ENCODE measurements at places on chromosomes 6 and 20.

DNA sequence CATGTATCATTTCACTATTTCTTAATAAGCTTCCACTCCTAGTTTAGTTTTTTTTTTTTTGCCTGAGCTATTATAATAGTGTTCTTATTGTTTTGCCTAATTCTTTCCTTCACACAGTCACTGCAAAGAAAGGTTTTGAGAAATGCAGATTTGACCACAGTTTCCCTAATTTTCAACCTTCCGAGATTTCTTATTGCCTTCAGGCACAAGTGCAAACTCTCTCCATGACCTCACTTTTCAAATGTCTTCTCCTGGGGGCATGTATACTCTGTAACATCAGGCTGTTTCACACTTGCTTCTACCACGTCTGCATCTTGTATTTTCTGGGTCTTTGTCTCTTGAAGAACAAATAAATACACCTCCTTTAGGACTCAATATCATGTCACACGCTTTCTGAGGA is 339.0 kb upstream of the CITED2 start:
- no peak for DNase-seq

DNA sequence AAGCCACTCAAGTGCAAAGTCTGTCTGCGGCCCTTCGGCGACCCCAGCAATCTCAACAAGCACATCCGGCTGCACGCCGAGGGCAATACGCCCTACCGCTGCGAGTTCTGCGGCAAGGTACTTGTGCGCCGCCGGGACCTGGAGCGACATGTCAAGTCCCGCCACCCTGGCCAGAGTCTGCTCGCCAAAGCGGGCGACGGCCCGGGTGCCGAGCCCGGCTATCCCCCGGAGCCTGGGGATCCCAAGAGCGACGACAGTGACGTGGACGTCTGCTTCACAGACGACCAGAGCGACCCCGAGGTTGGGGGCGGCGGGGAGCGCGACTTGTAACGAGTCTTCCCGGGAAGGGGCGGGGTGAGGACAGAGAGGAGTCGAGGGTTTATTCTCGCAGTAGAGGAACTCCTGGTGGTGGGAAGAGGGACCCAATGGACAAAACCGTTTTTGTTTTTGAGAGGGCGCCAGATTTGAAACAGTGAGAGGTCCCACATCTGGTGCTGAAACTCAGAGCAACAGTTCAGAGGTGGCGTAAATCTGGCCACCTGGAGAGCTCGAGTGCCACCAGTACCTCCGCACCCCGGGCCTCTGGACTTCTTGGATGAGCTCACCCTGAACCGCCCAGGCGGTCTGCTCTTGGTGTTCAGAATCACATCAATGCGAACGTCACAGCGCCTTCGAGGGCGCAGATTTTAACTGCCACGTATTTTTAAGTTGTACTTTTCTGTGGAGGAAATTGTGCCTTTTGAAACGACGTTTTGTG is 8.0 kb downstream of the PRDM13 start:
- DNase-seq = no peak

DNA sequence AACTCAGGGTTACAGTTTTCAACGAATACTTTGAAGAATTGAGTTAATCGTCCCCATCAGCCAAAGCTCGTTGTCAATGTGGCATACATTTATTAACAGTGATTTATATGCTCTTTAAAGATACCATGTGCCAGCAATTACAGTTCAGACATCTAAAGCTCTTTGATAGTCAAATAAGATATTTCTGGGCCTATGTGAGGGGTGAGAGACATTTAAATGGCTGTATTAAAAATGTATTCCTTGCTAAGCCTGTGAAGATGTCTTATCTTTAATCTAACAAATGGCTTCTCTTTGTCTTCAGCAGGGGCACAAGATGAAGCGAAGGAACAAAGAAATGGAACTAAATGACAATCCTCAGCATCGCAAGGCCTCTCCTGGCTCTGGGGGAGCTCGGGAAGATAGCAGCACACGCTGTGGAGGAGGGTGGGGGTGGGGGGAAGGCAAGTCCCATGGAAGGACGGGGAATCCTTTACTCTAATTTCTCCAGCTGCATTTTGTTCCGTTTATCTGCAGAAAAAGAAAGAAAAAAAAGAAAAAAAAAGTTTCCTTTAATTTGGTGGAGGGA is 523.6 kb downstream of the KIF16B start:
- no peak for DNase-seq

GRCh38 chr20:38764567-38765318 is 16.5 kb downstream of the ACTR5 start:
- no peak for DNase-seq
